NCI-H524 treated with DMSO at 0.1 percent for 48 hours (cell line): ENCODE measurements at places on chromosomes 2 and 18.

DNA sequence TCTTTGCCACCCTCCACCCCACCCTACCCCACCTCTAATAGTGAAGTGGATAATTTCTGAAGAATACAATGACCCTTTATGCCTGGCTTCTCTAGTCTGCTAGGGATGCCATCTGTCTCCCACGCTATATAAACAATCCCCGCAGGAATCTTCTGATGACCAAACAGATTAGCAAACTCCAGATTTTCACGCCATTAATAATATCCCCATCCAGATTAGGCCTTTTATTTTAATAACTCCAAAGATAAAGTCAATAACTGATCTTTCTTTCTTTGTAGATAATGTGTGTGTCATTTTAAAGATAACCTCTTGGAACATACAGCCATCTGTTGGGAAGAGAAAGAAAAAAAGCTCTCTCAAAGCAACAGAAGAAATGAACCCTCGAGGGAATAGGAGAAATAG is 47.9 kb upstream of the CCDC150 start:
- peak; percentile 82 for DNase-seq

- no peak for DNase-seq
Observed at GRCh38 chr2:200698217-200698616, 112.4 kb downstream of the AOX1 start.

DNA sequence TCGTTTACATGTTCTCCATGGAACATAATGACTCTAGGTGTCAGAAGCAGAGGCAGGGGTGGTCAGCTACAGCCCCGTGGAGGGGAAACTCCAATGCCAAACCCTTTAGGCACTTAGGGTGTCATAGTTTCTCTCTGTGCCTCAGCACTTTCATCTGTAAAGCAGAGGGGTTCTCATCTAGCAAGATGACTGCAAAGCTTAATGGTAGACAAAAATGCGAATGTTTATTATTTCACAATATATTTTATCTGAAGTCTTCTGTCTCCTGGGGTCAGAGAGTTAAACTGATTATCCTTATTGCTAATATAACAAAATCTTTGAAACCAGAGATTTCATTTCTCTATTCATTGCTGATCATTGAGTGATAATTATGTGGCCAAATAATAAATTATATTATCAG is 522.5 kb downstream of the TSN start:
- DNase-seq, result no peak

- peak; percentile 14 for DNase-seq
Observed at GRCh38 chr18:40437517-40437916, 1517.5 kb upstream of the PIK3C3 start.

DNA sequence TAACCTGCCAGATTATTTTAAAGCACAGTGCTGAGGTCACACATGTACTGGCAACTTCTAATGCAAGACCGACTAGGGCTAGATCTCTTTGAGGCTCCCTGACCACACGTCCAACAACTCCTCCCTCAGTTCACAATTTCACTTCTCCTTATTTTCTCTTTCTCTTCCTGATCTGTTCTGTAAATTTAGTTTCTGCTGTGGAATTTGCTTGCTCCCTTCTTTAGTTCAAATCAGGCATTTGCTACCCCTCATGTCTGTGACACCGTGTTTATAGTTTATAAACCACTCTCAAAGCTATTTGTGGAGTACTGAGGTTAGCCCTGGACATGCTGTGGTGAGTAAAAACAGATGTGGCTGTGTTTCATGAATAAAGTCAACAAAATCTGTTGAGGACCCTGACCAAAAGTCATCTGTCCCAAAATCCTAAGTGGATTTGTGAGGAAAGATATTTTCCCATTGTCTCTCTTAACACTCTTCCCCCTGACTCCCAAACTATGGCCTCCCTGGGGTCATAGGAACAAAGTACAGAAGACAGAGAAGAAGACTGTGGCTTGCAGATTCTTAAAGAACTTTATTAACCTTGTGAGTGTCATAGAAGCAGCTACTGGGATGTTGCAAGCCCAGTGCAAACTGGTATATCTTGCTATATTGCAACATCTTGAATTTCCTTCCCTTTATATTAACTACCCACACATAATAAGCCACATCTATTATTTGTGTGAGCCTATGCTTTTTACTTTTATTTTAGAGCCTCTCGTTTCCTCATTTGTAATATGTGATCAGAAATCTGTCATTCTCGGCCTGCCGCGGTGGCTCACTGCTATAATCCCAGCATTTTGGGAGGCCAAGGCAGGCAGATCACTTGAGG is 3.5 kb upstream of the NAGK start:
- no peak for DNase-seq

- DNase-seq, result no peak
Observed at GRCh38 chr18:48459016-48459415, 49.8 kb upstream of the ZBTB7C start.

DNA sequence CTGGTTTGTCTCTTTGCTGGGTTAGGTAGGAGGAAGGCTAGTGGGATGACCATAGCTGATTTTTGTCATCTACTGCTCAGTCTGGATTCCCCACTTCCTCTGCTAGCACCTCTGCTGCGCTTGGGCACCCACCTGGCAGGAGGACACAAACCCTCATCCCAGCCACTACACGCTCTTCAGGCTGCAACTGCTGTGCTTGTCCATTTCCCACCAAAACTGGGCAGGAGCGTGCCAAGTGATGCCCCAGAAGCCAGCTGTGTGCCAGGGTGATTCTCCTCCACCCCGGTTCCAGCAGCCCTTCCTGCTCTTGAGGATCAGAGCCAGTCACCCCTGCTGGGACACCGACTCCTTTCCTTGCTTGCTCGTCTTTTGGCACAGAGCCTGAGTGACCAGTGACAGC is 15.7 kb upstream of the PER2 start:
- DNase-seq, result no peak

GRCh38 chr18:24234330-24234729 is 95.5 kb downstream of the CABYR start:
- no peak for DNase-seq

DNA sequence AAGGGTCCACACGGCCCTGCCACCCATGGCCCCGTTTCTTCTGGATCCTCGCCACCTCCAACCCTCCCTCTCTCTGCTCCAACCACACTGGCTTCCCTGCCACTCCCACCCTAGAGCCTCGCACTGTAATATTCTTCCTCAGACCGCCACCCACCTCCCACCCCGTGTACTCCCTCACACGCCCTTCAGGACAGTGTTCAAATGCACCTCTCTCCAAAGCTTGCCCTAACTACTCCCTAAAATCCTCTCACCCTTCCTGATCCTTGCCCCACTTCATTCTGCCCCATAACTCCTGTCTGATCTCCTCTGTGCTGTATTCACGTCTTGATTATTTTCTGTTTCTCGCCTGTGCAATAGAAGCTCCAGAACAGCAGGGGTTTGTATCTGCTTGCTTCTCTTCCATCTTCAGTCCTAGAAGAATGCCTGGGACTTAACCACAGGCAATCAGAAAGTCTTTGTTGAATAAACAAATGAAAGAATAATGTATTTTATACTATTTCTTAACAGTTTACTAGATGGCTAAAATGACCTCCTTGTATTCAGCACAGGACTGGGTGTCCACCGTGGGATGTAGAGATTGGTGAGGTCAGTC is 25.5 kb downstream of the EPB41L3 start:
- no peak for DNase-seq

DNA sequence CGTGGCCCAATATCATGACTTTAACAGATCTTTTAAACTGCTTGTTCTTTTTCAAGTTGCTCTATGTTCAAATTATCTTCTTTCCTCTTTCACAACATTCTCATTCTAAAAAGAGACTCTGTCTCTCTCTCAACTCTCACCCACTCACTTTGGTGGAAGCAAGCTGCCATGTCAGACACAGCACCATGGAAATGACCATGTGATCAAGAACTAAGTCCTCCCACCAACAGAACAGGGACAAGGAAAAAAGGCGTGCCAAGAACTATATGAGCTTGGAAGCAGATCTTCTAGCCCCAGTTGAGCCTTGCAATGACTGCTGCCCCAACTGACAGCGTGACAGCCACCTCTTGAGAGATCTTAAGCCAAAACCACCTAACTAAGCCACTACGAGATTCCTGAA is 23.9 kb downstream of the BAZ2B start:
- DNase-seq, result no peak

GRCh38 chr2:174076040-174076439 is 110.9 kb upstream of the SP3 start:
- no peak for DNase-seq

GRCh38 chr2:23411752-23412431 is 26.9 kb downstream of the KLHL29 start:
- DNase-seq, result no peak
